ENCODE measurements at places on chromosomes 5 and 9. TPM values are rescaled to one million over a fixed set of nuclear protein-coding genes. Genes with fewer than 3 reads are reported as not detected.

CDC20B gene
- 0.13 TPM for total RNA-seq

FRRS1L gene
- total RNA-seq: not detected

ACTBL2 gene
- not detected for total RNA-seq

INSL4 gene
- total RNA-seq: not detected

KCNN2 gene
- total RNA-seq: not detected

NMRK1 gene
- total RNA-seq: 28.2 TPM

GALT gene
- 83.9 TPM for total RNA-seq

NKD2 gene
- 3.2 TPM for total RNA-seq

CSF2 gene
- 0.61 TPM for total RNA-seq

CBY3 gene
- not detected for total RNA-seq

TRIO gene
- 6.6 TPM for total RNA-seq

PHF24 gene
- total RNA-seq: not detected

ANGPTL2 gene
- not detected for total RNA-seq

ORM2 gene
- total RNA-seq: not detected

OMD gene
- not detected for total RNA-seq

SLC6A7 gene
- not detected for total RNA-seq

FOXD4L4 gene
- total RNA-seq: 0.18 TPM

LCN15 gene
- total RNA-seq: not detected

FGF18 gene
- not detected for total RNA-seq

DND1 gene
- total RNA-seq: 4.1 TPM

BAAT gene
- not detected for total RNA-seq

SLC6A18 gene
- not detected for total RNA-seq

GHR gene
- total RNA-seq: not detected

WDR31 gene
- total RNA-seq: 0.92 TPM

PCDHA9 gene
- total RNA-seq: not detected

NTRK2 gene
- total RNA-seq: 0.05 TPM

HSPA4 gene
- 108 TPM for total RNA-seq

LCN2 gene
- total RNA-seq: not detected

SLC6A19 gene
- total RNA-seq: not detected

SLC25A2 gene
- total RNA-seq: 0.39 TPM

MLANA gene
- total RNA-seq: not detected

All from activated CD8-positive, alpha-beta T cell treated with anti-CD3 and anti-CD28 coated beads, Interleukin-2, amount 10 ng/mL, durations not matched to agents 7 days and 5 days (primary cell).